ENCODE measurements at places on chromosomes 11 and 22.

GRCh38 chr11:121608545-121609098 is 155.9 kb upstream of the SORL1-AS1 start:
- no peak for DNase-seq

DNA sequence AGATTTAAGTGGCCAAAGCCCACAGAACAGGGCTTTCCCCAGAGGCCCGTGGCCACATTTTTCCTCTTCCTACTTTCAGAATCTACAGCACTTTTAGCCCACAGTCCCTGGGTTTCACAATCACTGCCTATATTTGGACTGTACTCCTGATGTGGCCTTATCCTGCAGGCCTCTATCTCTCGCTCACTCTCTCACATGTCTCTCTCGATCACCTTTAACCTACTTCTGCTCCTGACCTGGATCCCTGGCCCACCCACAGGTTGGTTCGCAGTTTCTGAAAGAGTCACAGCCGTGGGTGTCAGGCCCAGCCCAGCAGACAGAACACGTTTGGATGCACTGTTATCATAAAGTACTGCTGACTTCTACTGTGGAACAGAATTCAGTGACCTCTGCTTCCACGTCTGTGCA is 55.5 kb downstream of the LARGE1 start:
- peak; percentile 23 for DNase-seq

GRCh38 chr22:17705951-17706900 is 67.7 kb downstream of the BCL2L13 start:
- DNase-seq, result peak; percentile 68

GRCh38 chr11:106988151-106989077 is 29.9 kb downstream of the GUCY1A2 start:
- no peak for DNase-seq

GRCh38 chr22:49233507-49234100 is 594.1 kb downstream of the BRD1 start:
- DNase-seq, result no peak

DNA sequence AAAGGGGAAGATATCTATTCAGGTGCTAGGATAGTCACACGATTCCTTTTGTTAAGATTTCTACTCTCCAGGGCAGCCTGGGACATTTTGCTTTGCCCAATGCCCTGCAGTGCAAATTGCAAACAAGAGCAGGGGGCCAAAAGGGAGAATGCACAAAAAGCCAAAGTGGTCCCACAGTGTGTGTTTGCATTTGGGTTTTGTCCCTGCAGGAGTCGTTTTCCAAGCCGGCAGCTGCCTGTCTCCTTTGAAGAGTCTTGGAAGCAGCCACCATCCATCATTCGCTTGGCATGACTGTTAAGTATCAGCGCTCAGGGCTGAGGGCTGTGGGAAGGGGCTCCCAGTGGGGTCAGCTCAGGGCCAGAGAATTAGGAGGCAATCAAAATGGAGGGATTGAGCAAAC is 184.7 kb downstream of the MIAT start:
- DNase-seq, result no peak

DNA sequence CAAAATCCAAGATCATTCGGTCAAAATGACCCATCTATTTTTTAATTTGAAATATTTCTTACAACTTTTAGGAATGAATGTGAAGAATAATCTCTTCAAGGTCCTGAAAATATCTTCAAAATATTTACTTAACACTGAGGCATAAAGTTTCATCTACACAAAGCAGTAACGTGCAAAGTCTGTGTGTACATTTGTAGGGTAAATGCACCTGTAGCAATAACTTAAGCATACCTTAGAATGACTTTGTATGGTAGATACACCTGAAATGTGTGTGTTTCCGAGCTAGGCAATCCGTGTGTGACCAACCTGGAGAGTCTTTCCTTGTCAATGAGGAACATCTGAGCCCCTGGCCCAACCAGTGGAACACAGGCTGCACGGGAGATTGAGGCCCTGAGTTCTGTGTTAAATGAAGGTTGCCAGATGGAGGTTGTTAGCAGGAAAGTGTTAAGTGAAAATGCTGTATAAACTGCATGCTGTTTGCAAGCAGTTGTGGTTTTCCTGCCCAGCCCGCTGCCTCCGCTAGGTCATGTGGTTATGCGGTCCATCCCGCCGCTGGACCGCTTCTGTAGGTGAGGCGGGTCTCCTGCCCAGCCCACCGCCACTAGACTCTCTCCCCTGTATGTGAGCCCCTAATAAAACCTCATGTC is 7.6 kb upstream of the CTR9 start:
- no peak for DNase-seq

DNA sequence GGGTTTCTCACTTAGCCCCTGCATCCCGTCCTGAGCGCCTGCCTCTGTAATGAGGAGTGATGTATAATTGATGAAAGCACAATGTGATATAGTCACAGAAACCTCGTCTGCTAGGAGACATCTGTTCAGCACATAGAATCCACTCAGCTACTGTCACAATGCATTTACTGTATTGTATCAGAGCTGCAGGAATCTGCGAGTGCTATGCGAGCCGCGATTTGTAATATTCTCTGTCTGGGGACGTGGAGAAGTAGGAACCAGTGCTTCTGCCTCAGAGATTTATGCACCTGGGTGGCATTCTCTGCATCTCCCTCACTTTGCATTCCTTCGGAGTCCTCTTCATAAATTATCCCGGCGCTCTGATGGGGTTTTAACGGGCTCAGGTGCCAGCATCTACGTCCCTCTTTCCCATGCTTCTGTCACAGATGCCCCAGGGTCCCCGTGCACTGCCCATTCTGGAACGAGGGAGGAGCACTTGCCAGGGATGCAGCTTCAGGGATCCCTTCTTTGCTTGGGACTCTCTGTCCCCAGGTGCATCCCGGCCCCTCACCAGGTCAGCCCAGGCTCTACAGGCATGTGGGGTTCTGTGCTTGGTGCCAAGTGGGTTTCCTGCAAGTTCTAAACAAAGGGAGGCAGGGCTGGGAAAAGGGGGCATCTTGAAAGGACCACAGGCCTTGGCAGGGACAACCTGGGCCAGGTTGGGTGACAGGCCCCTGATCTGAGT is 205.5 kb downstream of the DSCAML1 start:
- no peak for DNase-seq

GRCh38 chr22:48438800-48439559 is 1388.7 kb downstream of the BRD1 start:
- no peak for DNase-seq

DNA sequence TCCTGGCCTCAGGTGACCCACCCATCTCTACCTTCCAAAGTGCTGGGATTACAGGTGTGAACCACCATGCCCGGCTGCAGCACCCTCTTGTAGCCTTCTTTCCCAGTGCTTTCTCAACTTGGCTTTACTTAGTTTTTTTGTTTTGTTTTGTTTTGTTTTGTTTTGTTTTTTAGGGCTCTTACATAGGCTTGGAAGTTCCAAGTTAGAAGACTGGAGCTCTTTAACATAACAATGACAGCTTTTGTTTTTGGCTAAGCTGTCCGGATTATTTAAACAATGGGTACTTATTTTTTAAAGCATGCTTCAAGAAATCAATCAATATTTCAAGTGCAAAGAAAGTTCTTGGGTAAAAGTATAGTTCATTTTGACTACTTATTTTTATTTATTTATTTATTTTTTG is 25.9 kb downstream of the KMT2A start:
- DNase-seq, result no peak

DNA sequence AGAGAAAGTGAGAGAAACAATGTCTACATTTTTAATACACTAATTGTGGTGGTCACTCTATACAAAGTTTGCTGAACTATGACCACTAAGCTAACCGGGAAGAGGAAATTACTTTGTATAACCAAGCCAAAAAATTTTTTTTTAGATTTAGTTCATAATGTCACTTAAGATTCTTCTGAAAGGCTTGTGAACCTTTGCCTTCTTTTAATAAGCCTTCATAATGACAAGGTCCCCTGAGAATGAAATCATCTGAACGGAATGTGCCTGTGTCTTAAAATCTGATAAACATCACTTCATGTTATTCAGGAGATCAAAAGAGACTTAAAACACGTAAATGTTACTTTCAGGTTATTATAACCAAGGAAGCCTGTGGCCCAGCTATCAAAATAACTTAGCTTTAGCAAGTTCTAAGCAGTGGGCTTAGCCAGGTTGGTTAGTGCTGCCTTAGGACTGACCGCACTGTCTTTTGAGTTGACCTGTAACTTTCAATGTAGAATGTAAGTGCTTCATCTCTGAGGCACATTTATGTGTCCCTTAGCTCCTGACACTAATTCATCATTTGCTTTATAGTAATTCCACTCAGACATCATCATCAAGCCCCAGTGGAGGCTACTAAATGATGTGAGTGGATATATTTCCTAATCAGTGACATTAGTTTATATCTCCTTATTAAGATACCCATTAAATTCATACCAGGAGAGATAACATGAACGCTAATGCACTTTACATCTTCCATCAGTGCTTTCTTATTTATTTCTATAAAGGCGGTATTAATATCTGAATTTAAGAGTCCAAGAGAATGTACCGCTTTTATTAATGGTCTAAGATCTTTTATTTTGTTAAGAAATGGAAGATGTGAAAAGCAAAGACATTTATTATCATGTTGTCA is 122.5 kb downstream of the WNT11 start:
- DNase-seq, result no peak

- no peak for DNase-seq
Observed at GRCh38 chr11:73117071-73117470, 25.0 kb downstream of the FCHSD2 start.

DNA sequence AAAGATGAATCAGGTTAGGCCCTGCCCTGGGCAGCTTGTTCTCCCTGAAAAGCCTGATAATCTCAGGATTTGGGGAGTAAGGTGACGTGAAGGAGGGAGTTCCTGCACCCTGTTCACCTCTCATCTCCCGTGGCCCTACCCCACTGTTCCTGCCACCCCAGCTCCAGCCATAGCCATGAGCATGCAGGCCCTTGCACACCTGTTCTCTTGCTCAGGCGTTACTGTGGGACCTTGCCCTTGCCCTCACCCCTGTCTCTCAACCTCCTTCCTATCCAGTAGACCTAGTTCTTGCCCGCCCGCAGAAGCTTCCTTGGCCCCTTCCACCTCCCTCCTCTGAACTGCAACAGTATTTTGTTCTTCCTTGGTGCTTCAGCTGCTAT is 15.0 kb downstream of the TSKU start:
- DNase-seq, result peak; percentile 15

GRCh38 chr11:124602193-124602592 is 9.0 kb upstream of the PANX3 start:
- DNase-seq, result no peak

GRCh38 chr22:20595461-20595860 is 88.1 kb downstream of the MED15 start:
- DNase-seq, result no peak

DNA sequence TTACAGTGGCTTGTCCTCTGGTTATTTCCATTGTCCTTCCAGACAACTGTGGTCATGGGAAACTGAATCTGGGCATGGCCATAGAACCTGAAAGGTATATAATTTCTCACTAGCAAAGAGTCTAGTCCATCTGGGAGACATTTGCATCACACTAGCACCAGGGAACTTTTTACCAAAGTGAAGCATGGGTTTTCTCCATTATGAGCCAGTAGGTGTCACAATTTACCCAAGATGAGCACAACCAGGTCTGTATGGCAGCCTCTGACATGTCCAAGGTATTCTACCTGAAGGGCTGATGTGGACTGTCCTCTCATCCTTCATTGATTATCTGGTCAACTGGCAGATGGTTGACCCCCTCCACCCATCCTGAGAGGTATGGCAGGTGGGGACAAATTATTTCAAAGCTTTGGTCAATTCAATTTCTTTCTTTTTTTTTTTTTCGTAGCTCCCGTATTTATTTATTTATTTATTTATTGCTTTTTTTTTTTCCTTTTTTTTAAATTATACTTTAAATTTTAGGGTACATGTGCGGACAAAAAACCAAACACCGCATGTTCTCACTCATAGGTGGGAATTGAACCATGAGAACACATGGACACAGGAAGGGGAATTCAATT is 425.9 kb downstream of the TMEM135 start:
- no peak for DNase-seq

DNA sequence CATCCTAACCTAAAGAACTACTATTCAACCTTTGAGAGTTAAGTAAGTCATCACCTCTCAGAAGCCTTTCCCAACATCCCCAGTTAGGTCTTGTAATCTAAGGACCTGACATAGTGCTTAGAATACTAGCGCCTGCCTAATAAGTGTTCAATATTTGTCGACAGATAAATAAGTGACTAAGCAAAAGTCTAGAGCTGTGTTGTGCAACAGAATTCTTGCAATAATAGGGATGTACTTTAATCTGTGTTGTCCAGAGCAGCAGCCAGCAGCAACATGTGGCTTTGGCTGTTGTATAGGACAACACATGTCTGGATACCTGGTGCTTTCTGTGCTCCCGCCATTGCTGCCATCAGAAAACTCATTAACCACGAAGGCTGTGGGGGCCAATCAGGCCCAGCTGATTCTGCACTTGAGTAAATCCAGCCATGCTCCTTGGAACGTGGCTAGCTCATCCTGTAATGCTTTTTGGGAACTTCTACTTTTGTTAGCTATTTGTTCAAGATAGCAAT is 66.8 kb upstream of the NTM start:
- no peak for DNase-seq

- no peak for DNase-seq
Observed at GRCh38 chr22:47872761-47873535, 1110.5 kb downstream of the TBC1D22A start.

DNA sequence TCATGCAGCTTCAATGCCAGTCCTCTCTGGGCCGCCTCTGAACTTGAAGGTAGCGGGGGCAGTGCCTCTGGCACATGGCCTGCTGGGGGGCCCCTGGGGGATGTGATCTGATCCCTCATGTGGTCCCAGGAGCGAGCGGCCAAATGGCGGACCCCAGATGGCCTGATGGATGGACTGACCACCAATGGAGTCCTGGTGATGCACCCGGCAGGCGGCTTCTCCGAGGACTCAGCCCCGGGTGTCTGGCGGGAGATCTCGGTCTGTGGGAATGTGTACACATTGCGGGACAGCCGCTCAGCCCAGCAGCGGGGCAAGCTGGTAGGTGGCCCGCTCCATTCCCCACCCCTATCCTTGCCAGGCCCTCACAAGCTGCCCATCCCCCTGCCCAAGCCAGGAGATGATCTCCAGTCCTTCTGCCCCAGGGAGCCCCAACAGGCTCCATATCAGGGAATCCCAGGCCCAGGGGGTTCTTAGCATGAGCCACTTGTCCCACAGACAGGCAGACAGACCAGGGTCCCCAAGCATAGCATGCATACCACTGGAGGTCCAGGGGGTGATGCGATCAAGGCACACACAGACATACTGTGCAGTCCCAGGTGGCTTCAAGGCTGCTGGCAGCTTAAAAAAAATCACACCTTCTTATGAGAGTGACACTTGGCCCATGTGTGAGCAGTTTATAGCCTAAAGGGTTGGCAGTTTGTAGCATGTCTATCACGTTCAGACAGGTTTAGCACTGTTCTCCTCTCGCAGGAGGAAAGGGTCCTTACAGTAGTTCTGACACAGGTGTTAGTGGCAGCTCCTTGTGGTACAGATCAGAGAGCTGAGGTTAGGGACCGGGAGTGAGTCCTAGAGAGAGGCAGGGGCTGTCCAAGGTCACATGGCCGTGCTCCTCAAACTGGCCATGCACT is 6.4 kb upstream of the DPP3 start:
- no peak for DNase-seq

Data from GM10248 (cell line).